Left renal pelvis (tissue), 4 donors: ENCODE measurements at places on chromosomes 1 and 21. TPM values are rescaled to one million over a fixed set of nuclear protein-coding genes. Genes with fewer than 3 reads are reported as not detected.

DNA sequence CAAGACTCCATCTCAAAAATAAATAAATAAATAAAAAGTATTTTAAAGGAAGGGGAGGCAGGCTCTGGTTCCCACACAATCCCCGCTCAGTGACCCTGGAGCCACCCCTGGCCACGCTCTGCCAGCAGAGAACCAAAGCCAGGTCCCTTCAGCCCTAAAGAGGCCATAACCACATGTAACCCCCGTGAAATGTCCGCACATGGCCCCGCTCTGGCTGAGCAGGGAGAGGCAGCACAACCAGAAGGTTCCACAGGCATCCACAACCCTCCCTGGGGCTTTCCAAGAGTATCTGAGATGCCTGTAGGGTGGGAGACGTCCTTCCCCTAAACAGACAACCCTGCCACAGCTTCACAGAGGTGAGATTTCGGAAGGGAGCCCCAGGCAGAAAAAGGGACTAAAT, 1.4 kb upstream of the ARF1 start:
- no peak for DNase-seq

ADORA1 gene
- polyA plus RNA-seq: 3.8 TPM

SNRPE gene
- polyA plus RNA-seq: 262 TPM

RGS8 gene
- 0.07 TPM for polyA plus RNA-seq

- DNase-seq: no peak
Observed at GRCh38 chr21:34702341-34703170, 33.8 kb downstream of the CLIC6 start.

- DNase-seq: no peak
Observed at GRCh38 chr1:178644308-178645120, 80.5 kb upstream of the RALGPS2 start.

- DNase-seq: no peak
Observed at GRCh38 chr1:21633992-21634805, 35.0 kb downstream of the RAP1GAP start.

DNA sequence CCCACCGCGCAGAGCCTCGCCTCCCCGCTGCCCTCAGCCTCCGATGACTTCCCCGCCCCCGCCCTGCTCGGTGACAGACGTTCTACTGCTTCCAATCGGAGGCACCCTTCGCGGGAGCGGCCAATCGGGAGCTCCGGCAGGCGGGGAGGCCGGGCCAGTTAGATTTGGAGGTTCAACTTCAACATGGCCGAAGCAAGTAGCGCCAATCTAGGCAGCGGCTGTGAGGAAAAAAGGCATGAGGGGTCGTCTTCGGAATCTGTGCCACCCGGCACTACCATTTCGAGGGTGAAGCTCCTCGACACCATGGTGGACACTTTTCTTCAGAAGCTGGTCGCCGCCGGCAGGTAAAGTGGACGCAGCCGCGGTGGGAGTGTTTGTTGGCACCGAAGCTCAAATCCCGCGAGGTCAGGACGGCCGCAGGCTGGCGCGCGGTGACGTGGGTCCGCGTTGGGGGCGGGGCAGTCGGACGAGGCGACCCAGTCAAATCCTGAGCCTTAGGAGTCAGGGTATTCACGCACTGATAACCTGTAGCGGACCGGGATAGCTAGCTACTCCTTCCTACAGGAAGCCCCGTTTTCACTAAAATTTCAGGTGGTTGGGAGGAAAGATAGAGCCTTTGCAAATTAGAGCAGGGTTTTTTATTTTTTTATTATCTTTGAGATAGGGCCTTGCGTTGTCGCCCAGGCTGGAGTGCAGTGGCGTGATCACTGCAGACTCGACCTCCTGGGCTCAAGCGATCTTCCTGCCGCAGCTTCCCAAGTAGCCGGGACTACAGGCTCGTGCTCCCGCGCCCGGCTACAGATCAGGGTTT, at the start of gene PMF1:
PMF1 (plus strand) TSS at position 175 of the 811 bp plus-strand sequence; CDS start at position 184, 9 bp downstream.
- DNase-seq: peak; percentile 92

DNA sequence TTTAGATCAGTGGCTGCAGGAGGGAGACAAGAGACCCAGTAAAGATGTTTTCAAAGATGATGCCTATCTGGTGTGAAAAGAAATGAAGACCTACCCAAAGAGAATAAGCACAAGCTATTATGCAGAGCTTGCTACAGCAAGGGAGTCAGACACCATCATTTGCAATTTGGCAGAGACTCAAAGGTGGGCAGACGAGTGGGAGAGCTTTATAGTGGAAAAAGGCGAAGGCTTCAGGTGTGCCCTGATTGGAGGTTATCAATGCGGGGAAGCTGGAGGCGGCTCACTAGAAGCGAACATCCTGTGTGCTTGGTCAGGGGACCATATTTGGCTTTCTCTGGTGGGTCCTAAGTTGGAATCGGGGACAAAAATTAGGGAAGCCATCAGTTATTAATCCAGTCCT, 183.8 kb downstream of the DISC1 start:
- no peak for DNase-seq

ZNF683 gene
- not detected for polyA plus RNA-seq

GRCh38 chr1:218553197-218553596, 208.1 kb downstream of the TGFB2 start:
- no peak for DNase-seq

PIGR gene
- 0.46 TPM for polyA plus RNA-seq

DNA sequence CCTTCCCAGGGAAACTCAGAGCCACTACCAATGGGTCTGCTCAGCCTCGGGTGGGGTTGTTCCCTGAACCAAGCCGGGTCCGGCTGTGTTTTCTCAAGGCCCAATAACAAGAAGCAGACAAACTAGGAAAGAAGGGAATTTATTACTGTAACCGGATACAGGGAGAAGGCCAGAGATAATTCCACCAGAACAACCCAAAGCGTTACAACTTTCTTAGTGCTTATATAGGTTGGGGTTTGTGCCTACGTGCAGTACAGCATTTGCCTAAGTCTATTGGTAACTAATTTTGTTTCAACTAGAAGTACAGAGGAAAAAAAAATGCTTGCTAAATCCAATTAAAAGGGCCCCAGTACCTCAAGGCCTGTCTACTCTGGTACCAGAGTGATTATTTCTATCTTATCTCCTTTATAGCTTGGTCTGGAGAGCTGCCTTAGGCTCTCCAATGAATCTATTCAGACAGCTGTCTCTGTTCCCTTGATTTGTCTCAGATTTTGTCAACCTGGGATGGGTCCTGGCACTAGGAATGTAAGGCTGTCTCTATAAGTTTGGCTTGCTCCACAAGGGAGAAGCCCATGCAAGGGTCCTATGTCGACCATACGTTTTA, 57.3 kb upstream of the CCDC190 start:
- no peak for DNase-seq

UCK2 gene
- polyA plus RNA-seq: 25.0 TPM

MTOR gene
- 37.9 TPM for polyA plus RNA-seq

LMX1A gene
- polyA plus RNA-seq: 0.90 TPM

CRTC2 gene
- 33.9 TPM for polyA plus RNA-seq

DNA sequence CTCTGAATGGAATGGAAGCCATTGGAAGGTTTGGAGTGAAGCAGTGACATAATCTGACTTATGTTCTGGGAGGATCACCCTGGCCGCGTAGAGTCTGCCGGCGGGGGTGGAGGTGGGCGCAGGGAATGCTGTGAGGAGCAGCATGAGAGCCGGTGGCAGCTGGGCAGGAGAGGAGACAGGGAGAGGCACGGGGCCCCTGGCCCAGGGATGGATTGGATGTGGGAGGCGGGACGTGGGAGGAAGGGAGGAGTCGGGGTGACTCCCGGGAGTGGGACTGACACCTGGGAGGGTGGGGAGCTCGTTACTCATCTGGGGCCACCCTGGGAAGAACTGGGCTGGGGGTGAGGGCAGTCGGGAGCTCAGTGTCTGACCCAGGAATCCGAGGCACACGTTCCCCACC, 10.4 kb upstream of the KCNAB2 start:
- no peak for DNase-seq

DNA sequence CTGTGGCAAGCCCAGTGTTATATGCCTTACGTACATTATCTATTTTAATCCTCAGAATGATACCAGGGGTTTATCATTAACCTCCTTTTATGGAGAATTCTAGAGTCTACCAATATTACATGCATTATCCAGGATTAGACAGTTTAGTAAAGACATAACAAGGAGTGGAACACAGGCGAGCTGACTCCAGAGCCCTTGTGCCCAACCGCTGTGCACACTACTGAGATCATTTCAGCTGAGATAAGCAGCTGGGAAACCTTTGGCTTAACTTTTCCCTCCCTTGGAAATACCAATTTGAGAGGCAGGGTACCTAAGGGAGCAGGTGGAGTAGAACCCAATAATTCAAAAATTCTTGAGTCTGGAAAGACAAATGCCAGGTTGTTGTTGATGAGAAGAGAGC, 59.8 kb upstream of the ATP1B1 start:
- no peak for DNase-seq

SFN gene
- 0.57 TPM for polyA plus RNA-seq

LAMC2 gene
- 1.9 TPM for polyA plus RNA-seq

- no peak for DNase-seq
Observed at GRCh38 chr1:61204528-61204927, 122.2 kb downstream of the NFIA start.

DNA sequence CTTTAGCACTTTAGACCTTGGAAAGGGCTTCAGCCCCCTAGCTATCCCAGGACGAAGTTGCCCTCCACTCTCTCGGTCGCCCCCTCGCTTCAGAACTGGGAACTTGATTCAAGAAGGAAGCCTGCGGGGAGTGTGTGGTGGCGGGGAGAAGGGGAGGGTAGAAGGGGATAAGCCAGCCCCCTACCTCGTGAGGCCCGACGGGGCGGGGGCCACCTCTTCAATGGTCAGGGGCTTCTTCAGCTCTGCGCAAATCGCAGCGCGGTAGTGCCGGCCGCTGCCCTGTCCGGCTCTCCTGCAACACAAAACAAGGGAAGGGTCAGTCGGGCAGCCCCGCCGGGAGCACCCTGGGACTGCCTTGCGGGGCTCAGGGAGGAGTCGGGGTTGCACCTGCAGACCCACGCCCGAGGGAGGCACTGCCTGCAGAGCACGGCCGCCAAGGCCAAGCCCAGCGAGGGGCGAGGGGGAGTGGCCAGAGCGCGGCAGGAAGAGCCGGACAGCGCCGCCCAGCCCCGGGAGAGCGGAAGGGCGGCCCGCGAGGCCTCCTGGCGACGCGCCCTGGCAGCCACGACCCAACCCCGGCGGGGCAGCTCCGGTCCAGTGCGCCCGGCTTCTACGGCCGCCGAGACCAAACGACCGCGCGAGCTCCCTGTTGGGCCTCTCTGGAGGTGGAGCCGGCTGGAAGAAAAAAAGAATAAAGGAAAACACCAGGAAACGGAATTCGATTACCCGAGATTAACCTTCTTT, 56.2 kb upstream of the RASAL2 start:
- no peak for DNase-seq

DNA sequence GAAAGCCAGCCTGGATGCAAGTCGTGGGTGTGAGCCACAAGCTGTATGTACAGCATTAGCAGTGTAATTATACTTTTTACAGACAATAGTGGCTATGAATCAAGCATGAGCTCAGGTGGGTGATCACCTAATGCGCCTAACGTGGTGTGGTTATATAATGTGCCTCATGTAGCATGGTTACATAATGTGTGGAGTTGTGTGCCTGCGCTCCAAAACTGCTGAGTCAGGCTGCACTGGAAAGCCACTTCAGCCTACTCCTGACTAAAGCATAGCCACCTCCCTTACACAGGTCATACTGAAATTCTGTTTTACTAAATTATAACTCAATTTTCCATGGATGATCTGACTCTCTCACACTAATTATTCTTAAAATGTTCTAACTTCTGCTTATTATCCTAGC, 69.8 kb downstream of the KCNT2 start:
- DNase-seq: no peak

DNA sequence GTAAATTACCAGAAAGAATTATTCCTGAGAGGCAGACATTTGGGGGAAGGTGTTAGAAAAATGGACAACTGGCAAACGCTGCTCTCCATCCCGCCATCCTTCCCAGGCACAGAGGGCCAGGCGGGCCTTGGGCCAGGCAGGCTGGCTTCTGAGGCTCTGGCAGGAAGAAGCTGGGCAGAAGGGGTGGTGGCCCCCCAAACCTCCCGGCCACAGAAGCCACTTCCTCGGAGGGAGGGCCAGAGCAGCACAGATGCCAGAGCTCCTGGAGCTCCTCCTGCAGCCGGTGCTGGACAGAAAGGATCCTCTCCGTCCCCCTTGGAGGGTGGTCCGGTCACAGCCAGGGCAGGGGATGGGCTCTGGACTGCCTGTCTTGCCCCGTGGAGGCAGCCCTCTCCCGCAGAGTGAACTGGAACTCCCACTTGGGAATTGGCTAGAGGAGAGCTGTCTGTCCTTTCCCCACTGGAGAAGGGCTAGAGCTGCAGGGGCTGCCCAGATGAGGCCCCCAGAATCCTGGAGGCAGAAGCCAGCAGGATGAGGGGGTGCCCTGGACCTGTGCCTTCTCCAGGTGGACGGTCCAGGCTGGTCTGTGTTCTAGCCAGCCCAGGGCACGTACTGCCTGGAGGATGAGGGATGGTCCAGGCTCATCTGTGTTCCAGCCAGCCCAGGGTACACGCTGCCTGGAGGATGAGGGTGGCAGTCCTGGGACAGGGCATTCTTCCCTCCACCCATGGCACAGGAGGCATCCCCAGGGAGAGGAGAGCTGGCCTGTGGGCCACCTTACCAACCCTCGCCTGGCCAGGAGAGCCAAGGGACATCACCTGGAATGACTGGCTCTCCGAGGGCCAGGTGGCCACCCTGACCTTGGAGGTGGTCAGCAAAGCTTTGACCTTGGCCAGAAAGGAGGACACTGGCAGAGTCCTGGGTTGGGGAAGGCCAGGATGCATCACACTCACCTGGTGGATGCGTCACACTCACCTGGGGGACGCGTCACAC, 47.4 kb upstream of the ACTRT2 start:
- DNase-seq: no peak

GRCh38 chr1:201149400-201149799, 4.9 kb downstream of the TMEM9 start:
- no peak for DNase-seq

DNA sequence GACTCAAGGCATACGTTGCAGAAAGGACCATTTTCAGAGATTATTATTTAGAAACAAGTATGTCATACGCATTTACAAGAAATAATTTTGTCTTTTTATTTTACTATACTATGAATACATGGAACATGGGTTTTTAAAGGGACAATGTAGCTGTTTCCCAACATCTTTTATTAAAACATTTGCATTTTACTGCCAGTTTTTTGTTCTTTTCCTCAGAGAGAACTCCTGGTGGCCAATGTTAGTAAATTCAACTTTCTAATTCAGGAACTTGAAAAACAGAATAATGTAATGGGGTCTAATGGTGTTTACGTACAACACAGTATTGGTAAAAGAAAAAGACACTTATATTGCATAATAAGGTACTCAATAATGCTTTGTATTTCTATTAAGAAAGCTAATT, 14.9 kb downstream of the PRDM2 start:
- no peak for DNase-seq

- peak; percentile 75 for DNase-seq
Observed at GRCh38 chr1:22416555-22417454, 34.8 kb upstream of the ZBTB40 start.

DNA sequence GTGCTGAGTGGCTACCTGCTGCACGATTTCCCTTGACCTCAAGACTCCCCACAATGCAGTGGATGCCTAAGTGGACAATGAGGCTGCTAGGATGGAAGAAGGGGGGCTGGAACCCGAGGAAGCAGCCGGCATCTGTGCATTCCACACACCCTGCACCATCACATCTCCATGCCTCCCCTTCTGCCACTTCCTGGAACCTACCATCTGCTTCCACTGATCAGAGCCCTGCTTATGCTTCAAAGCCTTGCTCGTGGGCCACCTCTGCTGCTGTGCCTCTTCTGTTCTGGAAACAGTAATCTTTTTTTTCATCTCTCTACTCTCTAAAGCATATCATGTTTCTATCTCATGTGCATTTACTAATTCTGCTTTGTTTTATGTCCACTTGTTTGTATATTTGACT, 66.2 kb upstream of the WDR26 start:
- no peak for DNase-seq
